Thymus (tissue), 14 donors: ENCODE measurements at places on chromosomes 1 and 21. TPM values are rescaled to one million over a fixed set of nuclear protein-coding genes. Genes with fewer than 3 reads are reported as not detected.

The CLEC20A gene
- 0.28 TPM for total RNA-seq

- H3K4me3 ChIP-seq, result no peak overlapping the region
- peaks cover 14% of the 10 kb centered on the region for H3K36me3 ChIP-seq
- no peaks in the 10 kb centered on the region for H3K27me3 ChIP-seq
- H3K27ac ChIP-seq, result no peak overlapping the region
Observed at GRCh38 chr1:179083533-179083932, 1.7 kb downstream of the TOR3A start.

GRCh38 chr21:38468989-38469388, 29.3 kb downstream of the ERG start:
- H3K36me3 ChIP-seq, result no peaks in the 10 kb centered on the region
- H3K27me3 ChIP-seq, result no peaks in the 10 kb centered on the region
- H3K27ac ChIP-seq, result no peak overlapping the region
- peaks cover 3% of the 10 kb centered on the region for H3K4me1 ChIP-seq
- H3K4me3 ChIP-seq, result no peak overlapping the region
- DNase-seq, result no peak

GRCh38 chr21:17616831-17617230, 4.1 kb upstream of the BTG3 start:
- no peak overlapping the region for H3K27ac ChIP-seq
- peaks cover 5% of the 10 kb centered on the region for H3K4me1 ChIP-seq
- H3K36me3 ChIP-seq, result no peaks in the 10 kb centered on the region
- no peaks in the 10 kb centered on the region for H3K27me3 ChIP-seq
- H3K4me3 ChIP-seq, result no peak overlapping the region

The TMOD4 gene
- total RNA-seq, result 0.38 TPM

- no peaks in the 10 kb centered on the region for H3K4me1 ChIP-seq
- H3K27me3 ChIP-seq, result no peaks in the 10 kb centered on the region
- H3K4me3 ChIP-seq, result no peak overlapping the region
- no peak for DNase-seq
- peaks cover under 1% of the 10 kb centered on the region for H3K36me3 ChIP-seq
Observed at GRCh38 chr1:167782946-167783345, 61.2 kb downstream of the MPZL1 start.

GRCh38 chr1:5311634-5312292, 657.4 kb downstream of the AJAP1 start:
- no peak overlapping the region for H3K4me3 ChIP-seq
- H3K4me1 ChIP-seq, result no peaks in the 10 kb centered on the region
- H3K27ac ChIP-seq, result no peak overlapping the region
- no peak for DNase-seq
- no peaks in the 10 kb centered on the region for H3K36me3 ChIP-seq

DNA sequence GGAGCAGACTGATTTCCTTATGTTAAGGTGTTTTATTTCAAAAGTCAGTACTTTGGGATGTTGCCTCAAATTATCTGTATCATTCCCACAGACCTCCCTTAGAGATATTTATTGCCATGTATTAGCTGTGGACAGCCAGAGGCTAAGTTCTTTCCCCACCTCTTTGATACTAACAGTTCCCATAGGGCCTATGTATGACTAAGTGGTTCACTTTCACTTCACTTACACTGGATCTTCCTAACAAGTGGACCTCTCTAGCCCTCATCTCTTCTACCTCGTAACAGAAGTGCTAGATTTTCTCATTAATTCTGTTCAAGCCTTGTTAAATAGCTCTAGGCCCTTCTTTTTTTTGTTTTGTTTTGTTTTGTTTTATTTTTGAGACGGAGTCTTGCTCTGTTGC, 6.2 kb downstream of the TRAF5 start:
- H3K27me3 ChIP-seq, result no peaks in the 10 kb centered on the region
- no peak for DNase-seq
- H3K36me3 ChIP-seq, result no peaks in the 10 kb centered on the region
- no peak overlapping the region for H3K4me3 ChIP-seq
- peaks cover 74% of the 10 kb centered on the region for H3K4me1 ChIP-seq
- H3K27ac ChIP-seq, result no peak overlapping the region

DNA sequence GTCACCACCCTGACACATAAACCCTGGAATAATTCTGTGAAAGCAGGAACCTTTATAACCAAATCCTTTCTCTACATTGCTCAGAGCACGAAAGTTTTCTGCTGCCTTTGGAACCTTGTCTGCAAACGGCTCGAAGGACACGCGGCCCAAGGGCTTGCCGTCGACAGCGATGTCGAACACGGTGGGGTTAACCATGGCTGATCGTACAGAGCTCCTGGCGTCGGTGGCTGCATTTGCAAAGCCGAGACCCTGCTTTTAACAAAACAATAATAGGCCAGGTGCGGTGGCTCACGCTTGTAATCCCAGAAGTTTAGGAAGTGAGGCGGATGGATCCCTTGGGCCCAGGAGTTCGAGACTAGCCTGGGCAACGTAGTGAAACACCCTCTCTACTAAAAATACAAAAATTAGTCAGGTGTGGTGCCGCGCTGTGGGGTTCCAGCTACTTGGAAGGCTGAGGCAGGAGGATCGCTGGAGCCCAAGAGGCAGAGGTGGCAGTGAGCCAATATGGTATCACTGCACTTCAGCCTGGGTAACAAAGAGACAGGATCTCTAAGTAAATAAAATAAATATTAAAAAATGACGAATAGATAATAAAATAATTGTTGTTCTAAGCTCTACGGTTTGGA, 2.2 kb upstream of the EIF2B3 start:
- DNase-seq, result no peak
- H3K27me3 ChIP-seq, result no peaks in the 10 kb centered on the region
- H3K4me1 ChIP-seq, result peaks cover 14% of the 10 kb centered on the region

- H3K36me3 ChIP-seq, result no peaks in the 10 kb centered on the region
- DNase-seq, result no peak
- no peak overlapping the region for H3K27ac ChIP-seq
- H3K27me3 ChIP-seq, result no peaks in the 10 kb centered on the region
Observed at GRCh38 chr1:59292562-59292961, 4.3 kb upstream of the FGGY start.

The LCE2C gene
- not detected for total RNA-seq

- no peak overlapping the region for H3K4me3 ChIP-seq
- peaks cover 2% of the 10 kb centered on the region for H3K36me3 ChIP-seq
- DNase-seq, result no peak
- no peaks in the 10 kb centered on the region for H3K27me3 ChIP-seq
- no peak overlapping the region for H3K27ac ChIP-seq
- no peaks in the 10 kb centered on the region for H3K4me1 ChIP-seq
Observed at GRCh38 chr1:167922023-167922422, 8.1 kb upstream of the ADCY10 start.

DNA sequence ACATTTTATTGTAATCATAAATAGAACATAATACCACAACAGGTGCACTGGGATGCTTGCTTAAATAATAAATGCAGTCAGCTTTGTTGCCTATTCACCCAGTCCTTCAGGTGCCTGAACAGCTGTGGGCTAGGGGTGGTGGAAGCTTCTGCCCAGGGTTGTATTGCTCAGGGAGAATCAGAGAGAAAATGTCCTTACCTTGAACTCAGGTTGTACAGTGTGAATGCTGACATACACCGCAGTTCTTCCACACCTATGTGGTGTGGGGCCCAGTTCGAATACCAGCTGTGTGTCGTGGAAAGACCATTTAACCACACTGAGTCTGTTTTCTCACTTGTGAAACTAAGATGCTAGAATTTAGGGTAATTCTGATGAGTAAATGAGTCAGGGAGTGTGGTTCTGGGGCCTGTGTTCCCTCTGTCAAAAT, 115.7 kb upstream of the ATP1A1 start:
- H3K27me3 ChIP-seq, result no peaks in the 10 kb centered on the region
- no peak overlapping the region for H3K4me3 ChIP-seq
- no peaks in the 10 kb centered on the region for H3K36me3 ChIP-seq
- DNase-seq, result peak; percentile 14
- H3K27ac ChIP-seq, result no peak overlapping the region

DNA sequence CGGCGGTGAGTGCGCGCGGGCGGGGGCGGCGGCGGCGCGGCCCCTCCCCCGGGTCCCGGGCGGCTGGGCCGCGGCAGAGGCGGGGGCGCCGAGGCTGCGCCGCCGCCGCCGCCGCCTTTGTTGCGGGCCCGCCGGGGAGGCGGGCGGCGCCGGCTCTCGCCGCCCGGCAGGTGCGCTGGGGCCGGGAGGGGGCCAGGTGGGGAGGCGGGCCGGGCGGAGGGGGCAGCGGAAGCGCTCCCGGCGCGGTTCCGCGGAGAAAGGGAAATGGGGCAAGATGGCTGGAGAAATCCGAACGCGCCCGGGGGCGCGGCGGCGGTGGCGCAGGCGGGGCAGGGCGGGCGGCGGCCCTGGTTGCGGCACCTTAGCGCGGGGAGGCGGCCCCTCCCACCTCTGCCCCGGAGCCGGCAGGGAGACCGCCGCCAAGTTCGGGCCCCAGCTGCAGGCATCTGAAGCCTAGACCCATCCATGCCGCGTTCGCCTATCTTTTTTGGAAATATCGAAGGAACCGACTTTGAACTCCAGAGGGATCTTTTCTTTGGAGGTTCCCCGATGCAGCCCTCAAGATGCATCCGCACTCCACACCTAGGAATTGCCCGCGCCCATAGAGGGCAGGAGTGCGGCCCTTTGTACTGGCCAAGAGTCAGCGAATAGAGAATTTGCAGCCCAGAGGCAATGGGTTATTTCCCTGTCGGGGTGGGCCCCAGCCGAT, 479 bp downstream of the POGK start:
- H3K4me3 ChIP-seq, result peak overlapping the region; percentile 67
- no peak for DNase-seq
- H3K27me3 ChIP-seq, result no peaks in the 10 kb centered on the region
- H3K27ac ChIP-seq, result no peak overlapping the region
- peaks cover 10% of the 10 kb centered on the region for H3K4me1 ChIP-seq

DNA sequence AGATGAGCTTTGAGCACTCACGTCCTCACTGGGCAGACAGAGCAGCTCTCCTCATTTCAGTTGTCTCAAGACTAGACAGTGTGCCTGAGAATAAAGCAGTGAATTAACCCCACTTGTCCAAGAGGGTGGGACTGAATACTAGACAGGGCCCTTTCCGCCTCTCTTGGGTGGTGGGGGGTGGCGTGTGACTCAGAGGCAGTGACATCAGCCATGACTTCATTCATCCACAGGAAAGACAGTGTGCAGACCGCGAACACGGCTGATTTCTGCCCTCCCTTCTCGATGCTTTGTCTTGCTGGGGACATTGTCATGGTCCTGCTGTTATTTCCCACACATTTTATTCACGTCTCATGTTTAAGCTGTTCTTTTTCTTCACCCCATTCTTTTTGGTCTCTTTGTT, 64.9 kb downstream of the FGGY start:
- H3K4me1 ChIP-seq, result no peaks in the 10 kb centered on the region
- no peaks in the 10 kb centered on the region for H3K27me3 ChIP-seq
- H3K36me3 ChIP-seq, result no peaks in the 10 kb centered on the region

GRCh38 chr1:186210258-186210657, 164.8 kb downstream of the TPR start:
- H3K4me3 ChIP-seq, result no peak overlapping the region
- no peak for DNase-seq
- no peaks in the 10 kb centered on the region for H3K36me3 ChIP-seq
- H3K27me3 ChIP-seq, result peaks cover 14% of the 10 kb centered on the region
- no peak overlapping the region for H3K27ac ChIP-seq

DNA sequence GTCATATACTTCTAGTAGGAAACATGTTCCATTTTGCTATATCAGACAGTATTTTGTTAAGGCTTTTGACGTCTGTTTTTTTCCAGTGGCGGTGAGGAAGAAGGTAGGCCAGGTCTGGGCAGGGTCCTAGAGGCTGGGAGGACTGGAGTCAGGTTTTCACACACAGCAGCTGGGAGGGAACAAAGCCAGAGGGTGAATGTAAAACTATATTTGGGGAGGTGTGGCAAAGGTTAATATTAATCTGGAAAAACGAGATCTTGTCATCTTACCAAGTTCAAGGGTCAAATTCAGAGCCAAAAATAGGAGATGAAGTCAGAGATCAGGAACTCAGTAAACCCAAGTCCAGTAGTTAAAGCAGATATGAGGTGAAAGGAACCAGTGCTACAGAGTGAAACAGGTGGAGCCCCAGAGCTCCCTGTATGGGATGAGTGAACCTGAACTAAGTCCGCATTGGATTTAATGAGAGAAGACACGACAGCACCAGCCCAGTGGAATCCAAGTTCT, 10.7 kb upstream of the OTUD7B start:
- H3K27ac ChIP-seq, result no peak overlapping the region
- H3K36me3 ChIP-seq, result no peaks in the 10 kb centered on the region

DNA sequence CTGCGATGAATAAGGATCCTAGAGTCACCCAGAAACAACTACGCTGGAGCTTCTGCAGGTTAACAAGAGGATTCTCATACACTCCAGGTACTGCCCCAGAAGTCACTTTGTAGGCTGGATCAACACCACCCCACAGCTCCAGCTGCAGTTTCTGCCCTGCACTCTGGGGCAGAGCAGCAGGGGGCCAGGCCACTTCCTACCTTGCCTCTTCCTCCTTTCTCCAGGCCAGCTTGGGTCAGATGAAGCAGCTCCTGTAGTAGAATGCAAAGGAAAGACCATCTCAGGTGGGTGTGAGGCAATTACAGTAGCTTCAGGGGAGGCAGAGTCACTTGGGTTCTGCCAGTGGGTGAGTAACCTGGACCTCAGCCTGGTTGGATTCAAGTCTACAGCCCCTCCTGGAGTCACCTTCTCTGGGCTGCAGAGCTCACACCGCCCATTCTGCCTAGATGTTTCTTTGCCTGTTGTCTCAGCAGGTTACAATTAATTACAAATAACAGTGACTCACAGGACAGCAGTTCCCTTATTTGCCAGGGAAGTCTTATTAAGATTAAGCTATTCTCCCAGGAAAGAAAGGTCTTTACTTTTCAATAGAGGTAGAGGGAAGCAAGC, 24.4 kb upstream of the BCAR3 start:
- H3K27ac ChIP-seq, result no peak overlapping the region
- H3K36me3 ChIP-seq, result no peaks in the 10 kb centered on the region
- peaks cover 7% of the 10 kb centered on the region for H3K4me1 ChIP-seq
- H3K27me3 ChIP-seq, result peaks cover 2% of the 10 kb centered on the region

The MATN1 gene
- total RNA-seq, result 0.14 TPM

DNA sequence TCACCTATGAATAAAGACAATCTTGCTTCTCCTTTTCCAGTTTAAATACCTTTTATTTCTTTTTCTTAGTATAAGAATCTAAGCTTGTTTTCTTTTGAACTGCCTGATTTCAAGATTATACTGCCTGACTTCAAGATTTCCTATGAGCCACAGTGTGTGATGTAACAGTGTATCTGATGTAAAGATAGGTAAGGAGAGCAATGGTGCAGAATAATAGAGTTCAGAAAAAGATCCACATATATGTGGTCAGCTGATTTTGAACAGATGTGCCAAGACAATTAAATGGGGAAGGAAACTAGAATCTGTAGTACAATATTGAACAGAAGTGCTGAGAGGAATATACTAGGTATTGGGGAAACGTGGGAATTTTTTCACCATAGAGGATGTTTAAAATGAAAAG, 21.0 kb downstream of the EXO1 start:
- H3K27ac ChIP-seq, result no peak overlapping the region
- no peak overlapping the region for H3K4me3 ChIP-seq
- no peaks in the 10 kb centered on the region for H3K4me1 ChIP-seq
- no peak for DNase-seq
- H3K36me3 ChIP-seq, result peaks cover 16% of the 10 kb centered on the region
